ENCODE measurements at places on chromosomes 2 and 18.

DNA sequence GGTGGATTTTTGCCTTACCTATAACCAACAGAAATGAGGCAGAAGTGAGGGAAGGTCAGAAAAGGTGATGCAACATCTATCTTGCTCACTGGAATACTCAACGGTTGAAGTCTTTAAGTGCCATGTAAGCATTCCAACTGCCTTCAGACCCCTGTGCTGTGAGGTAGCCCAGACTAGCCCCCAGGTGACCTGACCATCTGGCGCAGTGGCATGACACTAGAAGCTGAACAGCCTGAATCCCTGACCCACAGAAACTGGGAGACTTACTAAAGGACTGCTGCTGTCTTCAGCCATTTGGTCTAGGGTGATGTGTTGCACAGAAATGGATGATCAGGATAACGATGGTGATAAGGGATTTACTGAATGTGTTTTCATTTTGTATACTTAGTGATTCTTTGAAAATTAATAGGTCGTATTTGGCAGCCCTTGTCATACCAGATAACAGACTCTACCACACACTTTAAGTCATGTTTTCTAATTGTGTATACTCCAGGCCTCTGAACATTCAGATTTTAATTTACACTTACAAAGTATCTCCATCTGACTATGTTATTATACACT lies 161.5 kb downstream of the STK39 start:
- no peak for DNase-seq

GRCh38 chr2:85445316-85446295 lies 27.1 kb downstream of the SH2D6 start:
- no peak for DNase-seq

- no peak for DNase-seq
These were observed 11.5 kb upstream of the MBP start for GRCh38 chr18:77144046-77144445.

DNA sequence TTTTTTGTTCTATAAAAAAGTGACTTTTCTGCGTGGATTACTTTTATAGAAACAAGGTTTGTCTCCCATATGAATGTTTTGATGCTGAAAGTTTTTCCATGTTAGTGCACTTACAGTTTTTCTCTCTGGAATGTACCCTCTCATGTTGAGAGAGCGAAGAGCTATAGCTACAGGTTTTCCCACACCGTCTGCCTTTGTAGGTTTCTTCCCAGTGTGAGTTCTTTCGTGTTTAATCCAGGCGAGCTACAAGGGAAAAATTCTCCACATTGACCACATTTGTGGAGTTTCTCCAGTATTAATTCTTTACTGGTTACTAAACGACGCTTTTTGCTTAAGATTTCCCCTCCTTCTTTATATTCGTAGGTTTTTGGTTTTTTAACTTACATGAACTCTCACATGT lies 85.1 kb downstream of the ACSL3 start:
- DNase-seq = no peak
